ENCODE measurements at places on chromosomes 16 and 17. TPM values are rescaled to one million over a fixed set of nuclear protein-coding genes. Genes with fewer than 3 reads are reported as not detected.

DNA sequence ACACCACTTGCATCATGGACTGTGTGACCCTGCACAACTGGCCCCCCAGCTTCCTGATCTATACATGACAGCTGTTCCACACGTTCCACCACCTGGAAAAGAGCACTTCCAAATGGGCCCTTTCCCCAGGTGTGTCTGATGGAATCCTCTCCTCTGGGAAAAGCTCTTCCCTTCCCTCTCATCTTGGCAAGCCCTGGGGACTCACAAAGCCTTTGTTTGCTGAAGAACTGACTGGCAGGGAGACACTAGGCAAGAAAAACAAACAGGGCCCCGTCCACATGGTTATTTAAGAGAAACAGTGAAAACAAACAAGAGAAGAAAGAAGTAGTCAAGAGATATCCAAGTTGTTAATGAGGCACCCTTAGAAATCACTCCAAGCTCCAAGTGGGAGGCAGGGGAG, 52.6 kb downstream of the C16orf95 start:
- no peak for DNase-seq

- DNase-seq = no peak
Measured at GRCh38 chr17:74415608-74416396, 16.1 kb upstream of the GPRC5C start.

- no peak for DNase-seq
Measured at GRCh38 chr17:45734598-45734997, 49.5 kb upstream of the CRHR1 start.

DNA sequence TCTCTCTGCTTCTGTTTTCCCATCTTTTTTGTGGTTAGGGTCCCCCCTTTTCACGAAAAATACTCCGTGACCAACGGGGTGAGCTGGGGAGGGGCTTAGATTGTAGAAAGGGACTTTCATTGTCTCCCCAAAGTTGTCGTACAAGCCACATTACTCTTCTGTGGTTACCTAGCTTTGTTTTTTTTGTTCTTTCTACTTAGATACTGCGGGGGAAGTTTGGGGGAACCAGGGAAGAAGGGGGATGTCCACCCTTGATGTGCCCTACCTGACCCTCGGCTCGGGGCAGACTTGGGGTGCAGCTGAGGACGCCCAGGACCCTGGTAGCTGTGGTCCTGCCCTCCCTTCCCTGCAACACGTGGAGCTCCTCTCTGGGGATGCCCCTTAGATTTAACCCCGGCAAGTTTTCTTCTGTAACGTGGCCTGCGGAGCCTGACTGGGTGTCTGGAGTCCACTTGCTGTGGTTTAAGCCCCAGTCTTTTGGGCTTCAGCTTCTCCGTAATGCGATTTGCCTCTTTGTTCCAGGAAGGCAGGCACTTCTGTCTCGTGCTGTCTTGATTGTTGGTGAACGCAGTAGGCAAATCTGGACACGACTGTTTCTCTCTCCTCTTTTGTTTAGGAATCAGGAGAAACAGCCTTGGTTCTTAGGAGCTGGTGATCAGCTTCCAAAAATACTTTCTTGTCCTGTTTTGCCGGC, 892 bp downstream of the ABCC1 start:
- no peak for DNase-seq

DNA sequence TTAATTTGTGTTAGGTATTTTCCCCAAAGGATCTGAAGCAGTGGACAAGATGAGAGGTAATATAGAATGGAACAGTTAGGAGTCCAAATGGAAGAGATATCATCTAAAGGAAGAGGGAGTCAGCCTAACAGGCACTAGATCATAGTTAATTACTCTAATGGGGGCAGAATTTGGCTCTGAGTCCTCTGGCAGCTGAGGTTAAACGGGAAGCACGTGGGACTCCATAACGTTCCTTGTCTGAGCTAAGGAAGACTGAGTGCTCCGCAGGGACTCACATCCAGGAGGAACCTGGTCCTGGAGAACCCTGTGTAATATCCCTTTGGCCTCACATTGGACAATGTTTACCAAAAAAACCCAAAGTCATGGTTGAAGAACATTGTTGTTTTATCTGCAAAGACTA, 46.6 kb upstream of the TEX2 start:
- no peak for DNase-seq

DNA sequence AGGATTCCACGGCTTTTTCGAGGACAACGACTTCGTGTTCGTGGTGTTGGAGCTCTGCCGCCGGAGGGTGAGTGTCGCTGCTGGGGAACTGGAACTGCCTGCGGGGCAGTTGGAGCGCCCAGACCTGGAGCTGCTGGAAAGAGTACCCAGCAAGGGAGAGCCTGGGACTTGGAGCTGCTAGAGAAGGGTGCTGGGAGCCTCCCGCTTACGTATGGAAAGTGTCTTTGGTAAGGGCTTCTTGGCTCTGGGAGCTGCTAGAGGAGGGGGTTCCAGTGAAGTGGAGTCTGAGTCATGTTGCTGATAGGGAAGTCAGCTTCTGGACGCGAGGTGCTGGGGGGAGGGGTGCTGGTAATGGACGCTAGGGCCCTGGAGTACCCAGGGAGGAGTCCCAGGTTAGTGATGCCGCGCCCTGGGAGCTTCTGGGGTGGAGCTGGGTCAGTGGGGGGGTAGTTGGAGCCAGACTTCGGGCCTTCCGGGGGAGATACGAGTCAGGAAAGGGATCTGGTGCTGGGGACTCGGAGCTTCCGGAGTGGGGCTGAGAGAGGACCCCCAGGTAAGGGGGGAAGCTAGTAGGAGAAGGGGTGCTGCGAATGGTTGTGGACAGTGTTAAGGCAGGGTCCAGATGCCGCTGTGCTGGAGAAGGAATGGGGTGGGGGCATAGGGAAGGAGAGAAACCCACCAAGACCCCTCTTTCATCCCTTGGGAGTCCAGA, 741 bp downstream of the PLK1 start:
- DNase-seq = no peak

GRCh38 chr16:1117176-1117900, 21.3 kb upstream of the C1QTNF8 start:
- no peak for DNase-seq

DNA sequence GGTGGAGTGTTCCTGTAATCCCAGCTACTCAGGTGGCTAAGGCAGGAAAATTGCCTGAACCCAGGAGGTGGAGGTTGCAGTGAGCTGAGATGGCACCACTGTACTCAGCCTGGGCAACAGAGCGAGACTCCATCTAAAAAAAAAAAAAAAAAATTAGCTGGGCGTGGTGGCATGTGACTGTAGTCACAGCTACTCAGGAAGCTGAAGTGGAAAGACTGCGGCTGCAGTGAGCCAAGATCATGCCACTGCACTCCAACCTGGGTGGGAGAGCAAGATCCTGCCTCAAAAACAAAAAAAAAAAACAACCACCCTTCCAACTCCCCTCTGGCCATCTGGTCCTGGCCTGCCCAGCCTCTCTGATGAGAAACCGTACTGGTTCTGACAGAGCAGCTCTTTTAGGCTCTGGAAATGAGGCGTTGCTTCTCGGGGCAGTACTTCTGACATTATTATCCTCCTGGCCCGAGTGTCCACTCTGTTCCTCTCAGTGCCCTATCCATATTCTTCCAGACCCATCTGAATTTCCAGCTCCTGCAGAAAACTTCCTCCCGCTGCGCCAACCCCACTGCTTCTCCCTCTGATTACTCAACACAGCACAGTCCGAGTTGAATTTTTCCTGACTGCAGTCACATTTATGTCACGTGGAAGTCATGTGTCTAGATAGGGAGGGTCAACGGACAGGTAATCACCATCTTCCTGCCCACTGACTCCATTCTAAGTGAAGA, 13.3 kb downstream of the GGA2 start:
- no peak for DNase-seq

GRCh38 chr17:50593321-50593720, 32.8 kb downstream of the CACNA1G start:
- DNase-seq = no peak

DNA sequence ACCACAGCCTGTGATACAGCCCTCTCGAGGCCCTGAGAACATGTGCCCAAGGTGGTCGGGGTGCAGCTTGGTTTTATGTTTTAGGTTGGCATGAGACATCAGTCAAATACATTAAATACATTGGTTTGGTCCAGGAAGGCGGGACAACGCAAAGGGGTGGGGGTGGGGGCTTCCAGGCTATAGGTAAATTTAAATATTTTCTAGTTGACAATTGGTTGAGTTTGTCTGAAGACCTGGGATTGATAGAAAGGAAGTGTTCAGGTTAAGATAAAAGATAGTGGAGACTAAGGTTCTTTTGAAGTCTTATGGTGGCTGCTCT, 1.2 kb upstream of the ZKSCAN2 start:
- no peak for DNase-seq

- no peak for DNase-seq
Measured at GRCh38 chr17:42305543-42306384, 17.5 kb downstream of the STAT5A start.

GRCh38 chr16:27461483-27462171, 59.7 kb downstream of the IL21R start:
- no peak for DNase-seq

DNA sequence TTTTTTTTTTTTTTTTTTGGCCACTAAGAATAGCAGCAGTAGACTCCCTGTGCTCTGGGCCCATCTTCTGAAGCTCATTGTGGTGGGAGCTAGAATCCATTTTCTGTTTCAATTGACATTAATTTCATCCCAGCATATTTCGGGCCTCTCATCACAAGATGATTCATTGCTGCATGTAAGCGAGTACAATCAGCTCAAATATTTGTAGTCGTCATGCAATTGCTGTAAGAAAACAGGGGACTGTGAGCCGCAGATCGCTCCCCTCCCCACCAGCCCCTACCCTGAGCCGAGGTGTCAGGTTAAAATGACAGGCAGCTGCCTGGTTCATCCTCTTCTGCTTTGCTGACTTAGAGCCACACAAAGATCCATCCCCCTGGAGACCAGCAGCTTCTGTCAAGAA, 358.8 kb upstream of the CDH5 start:
- no peak for DNase-seq

GRCh38 chr17:17675925-17676534, 5.2 kb upstream of the RAI1 start:
- no peak for DNase-seq

GRCh38 chr17:3838206-3838605, 7.8 kb downstream of the NCBP3 start:
- no peak for DNase-seq

NUDT21 gene
- 105 TPM for total RNA-seq

CA7 gene
- total RNA-seq = not detected

KRT25 gene
- not detected for total RNA-seq

SLC12A4 gene
- 91.6 TPM for total RNA-seq

TCAP gene
- 1.3 TPM for total RNA-seq

All from osteocyte (in vitro differentiated cells).